ENCODE measurements at places on chromosomes 16 and 17. TPM values are rescaled to one million over a fixed set of nuclear protein-coding genes. Genes with fewer than 3 reads are reported as not detected.
A peak's percentile ranks its signal among the peaks of the same experiment; 100 is the strongest.

Gene EVI2A
- not detected for total RNA-seq

Gene ZNF75A
- total RNA-seq = 23.5 TPM

Gene POLR3E
- total RNA-seq = 81.6 TPM

Gene SMTNL2
- total RNA-seq = under 0.01 TPM

Gene CMTM2
- not detected for total RNA-seq

- no peak for DNase-seq
Measured at GRCh38 chr17:681738-682529, 32.7 kb downstream of the VPS53 start.

GRCh38 chr17:41415833-41416335 is 8.5 kb downstream of the KRT37 start:
- DNase-seq = no peak

- DNase-seq = no peak
Measured at GRCh38 chr17:30780343-30780742, 44.1 kb downstream of the CRLF3 start.

GRCh38 chr17:7029659-7030058 is 6.2 kb upstream of the SLC16A13 start:
- peak; percentile 97 for DNase-seq

GRCh38 chr17:37054894-37055293 is 106.1 kb downstream of the AATF start:
- no peak for DNase-seq
